ENCODE measurements at places on chromosomes 13 and 19. TPM values are rescaled to one million over a fixed set of nuclear protein-coding genes. Genes with fewer than 3 reads are reported as not detected.

- no peak for DNase-seq
Measured at GRCh38 chr13:98390086-98390715, 186.7 kb downstream of the STK24 start.

DNA sequence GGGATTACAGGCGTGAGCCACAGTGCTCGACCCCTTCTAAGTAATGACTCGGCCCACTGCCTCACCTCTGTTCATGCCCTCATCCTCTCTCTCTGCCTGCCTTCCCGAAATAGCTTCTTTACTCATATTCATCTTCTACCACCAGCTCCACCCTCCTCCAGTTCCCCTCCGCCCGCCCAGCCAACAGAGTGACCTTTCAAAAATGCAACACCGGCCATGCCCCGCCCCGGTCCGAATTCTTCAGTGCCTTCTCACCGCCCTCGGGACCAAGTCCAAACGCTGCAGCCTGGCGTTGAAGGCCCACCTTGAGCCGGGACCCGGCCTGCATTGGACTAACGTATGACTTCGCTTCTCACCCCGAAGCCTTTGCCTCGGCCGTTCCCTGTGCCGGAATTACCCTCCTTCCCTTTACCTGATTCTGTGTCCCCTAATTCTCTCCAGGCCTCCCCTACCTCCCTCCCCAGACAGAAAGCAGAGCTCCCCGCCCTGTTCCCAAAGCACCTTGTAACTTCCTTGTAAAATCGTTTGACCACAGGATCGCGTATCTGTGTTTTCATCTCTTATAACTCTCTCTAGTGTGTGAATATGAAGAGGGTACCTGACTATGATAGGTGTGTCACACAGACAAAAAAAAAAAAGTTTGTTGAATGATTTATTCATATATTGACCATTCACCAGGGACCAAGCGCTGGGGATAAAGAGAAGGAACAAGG is 8.1 kb upstream of the MUC16 start:
- peak; percentile 55 for DNase-seq

GRCh38 chr13:53112522-53112921 is 83.9 kb downstream of the OLFM4 start:
- no peak for DNase-seq

DNA sequence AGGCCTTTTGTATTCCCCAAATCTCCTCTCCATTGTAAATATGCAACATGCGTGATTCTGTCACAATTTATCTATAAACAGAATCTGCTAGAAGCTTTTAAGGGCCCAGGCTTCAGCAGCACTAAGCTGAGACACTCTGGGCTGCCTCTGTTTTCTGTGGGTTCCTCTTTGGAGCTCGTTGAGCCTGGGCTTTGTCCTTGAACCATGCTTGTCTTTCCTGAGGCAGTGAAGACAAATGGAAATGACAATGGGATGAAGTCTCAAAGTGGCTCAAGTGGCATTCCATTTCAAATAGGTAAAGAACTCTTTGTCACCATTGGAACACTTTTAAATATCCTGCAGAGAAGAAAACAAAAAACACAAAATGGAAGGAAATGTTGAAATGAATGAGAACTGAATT is 40.3 kb downstream of the RASL11A start:
- DNase-seq, result no peak

Gene BABAM1
- total RNA-seq, result 79.4 TPM

- DNase-seq, result no peak
Measured at GRCh38 chr13:44449999-44450821, 76.6 kb downstream of the SERP2 start.

DNA sequence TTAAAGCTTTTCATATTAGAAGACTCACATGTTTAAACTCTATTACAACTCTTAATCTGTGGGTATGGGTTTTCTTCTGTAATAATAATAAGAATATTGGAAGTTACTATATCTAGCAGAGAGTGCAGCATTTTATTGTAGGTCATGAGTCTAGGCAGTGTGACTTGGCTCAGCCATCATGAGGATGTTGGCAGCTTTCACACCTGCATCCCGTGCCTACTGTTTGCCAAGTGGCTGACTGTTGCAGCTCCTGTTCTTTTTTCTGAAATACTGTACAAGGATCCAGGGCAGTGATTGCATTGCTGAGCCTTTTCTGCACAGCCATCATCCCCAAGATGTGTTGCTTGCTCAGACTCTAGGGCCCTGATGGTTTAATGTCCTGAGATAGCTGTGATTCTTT is 47.4 kb downstream of the MTUS2 start:
- DNase-seq, result no peak

- DNase-seq, result no peak
Measured at GRCh38 chr19:57720878-57721277, 6.5 kb downstream of the ZNF671 start.

GRCh38 chr13:75375329-75375728 is 106.6 kb downstream of the TBC1D4 start:
- no peak for DNase-seq

Gene ATP1A3
- total RNA-seq, result 0.55 TPM

Gene OVOL3
- not detected for total RNA-seq

DNA sequence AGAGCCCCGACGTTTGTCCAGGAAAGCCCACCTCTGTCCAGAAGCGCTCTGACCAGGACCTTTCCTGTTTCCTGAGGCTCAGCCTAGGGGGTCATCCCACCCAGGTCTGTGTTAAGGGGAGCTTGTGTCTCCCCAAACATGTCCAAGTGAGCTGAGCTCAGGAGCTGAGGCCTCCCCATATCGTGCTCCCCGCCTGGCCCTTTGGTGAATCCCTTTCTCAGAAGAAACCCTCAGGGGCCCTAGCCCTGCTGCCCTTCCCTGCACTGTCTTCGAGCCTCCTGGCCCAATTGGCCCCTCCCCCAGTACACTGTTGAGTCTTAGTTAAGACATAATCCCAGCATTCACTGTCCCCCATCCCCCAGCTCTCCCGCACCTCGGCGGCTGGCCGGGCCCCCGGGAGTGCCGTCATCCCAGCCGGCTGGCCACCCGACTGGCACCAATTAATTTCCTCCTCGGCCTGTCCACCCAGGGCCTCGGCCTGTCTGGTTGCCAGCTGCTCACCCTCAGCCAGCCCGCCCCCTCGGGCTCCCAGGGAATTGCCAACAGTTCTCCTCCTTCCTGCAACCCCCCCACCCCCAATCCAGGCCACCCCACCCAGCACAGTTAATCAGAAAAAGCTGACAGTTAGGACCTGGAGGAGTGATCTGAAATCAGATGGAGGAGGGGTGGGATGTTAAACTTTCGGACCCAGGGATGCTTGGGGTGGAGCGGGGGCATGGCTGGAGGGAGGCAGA is 13.6 kb downstream of the IER2 start:
- peak; percentile 88 for DNase-seq

Gene PRR20B
- not detected for total RNA-seq

- DNase-seq, result peak; percentile 64
Measured at GRCh38 chr19:48933382-48933932, at the start of gene DHDH. Gene DHDH (plus strand): TSS chr19:48933699. CDS start chr19:48933722, 23 bp downstream.

- DNase-seq, result no peak
Measured at GRCh38 chr13:41827507-41828213, 133.2 kb downstream of the VWA8 start.

Gene RABAC1
- total RNA-seq, result 223 TPM

Gene LIG4
- 2.0 TPM for total RNA-seq

GRCh38 chr13:45529758-45530157 is 65.0 kb downstream of the COG3 start:
- no peak for DNase-seq

GRCh38 chr19:42683917-42684513 is 56.3 kb downstream of the PSG3 start:
- DNase-seq, result no peak

Gene ATXN8OS
- total RNA-seq, result not detected

Gene ZNF415
- 27.2 TPM for total RNA-seq

GRCh38 chr19:4369109-4369887 is 25.9 kb downstream of the MPND start:
- DNase-seq, result peak; percentile 62

DNA sequence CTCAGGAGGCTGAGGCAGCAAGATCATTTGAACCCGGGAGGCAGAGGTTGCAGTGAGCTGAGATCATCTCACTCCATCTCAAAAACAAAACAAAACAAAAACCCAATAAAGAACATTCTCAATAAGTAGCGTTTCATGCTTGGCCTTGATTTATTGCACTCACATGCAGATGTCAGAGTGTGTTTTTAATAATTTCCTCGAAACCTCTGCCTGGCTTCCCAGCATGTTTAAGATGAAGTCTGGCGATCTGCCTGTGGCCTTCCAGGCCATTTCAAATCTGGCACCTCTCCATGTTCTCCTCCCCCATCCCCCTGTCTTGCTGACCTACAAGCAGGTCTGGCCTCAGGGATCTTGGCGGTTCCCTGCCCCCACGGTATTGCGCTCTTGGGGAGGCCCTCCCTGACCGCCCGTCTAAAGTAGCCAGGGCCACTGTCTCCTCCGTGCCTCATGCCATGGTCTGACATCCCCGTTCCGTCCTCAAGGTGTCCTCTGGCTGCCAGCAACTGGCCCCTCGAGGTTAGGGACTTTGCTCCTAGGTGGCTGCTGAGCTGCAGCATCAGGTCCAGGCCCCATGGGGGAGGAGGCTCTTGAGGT is 1.6 kb downstream of the WDR88 start:
- no peak for DNase-seq

Gene CCDC106
- total RNA-seq, result 8.2 TPM
